ENCODE measurements at places on chromosomes 1 and 21. TPM values are rescaled to one million over a fixed set of nuclear protein-coding genes. Genes with fewer than 3 reads are reported as not detected.
A peak's percentile ranks its signal among the peaks of the same experiment; 100 is the strongest.

- DNase-seq = no peak
Measured at GRCh38 chr1:115036814-115037507, 7.3 kb downstream of the TSHB start.

- no peak for DNase-seq
Measured at GRCh38 chr1:38097284-38097898, 50.8 kb upstream of the POU3F1 start.

DNA sequence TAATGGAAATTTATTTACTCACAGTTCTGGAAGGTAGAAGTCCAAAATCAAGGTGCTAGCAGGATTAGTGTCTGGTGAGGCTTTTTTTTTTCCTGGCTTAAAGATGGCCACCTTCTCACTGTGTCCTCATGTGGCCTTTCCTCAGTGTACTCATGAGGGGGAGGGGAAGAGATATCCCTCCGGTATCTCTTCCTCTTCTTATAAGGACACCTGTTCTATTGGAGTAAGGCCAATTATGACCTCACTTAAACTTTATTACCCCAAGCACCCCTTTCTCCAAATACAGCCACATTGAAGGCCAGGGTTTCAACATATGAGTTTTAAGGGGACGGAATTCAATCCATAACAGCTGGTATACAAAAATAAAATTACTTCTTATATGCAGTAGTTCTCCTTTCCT lies 203.7 kb upstream of the C1orf87 start:
- DNase-seq = no peak

DNA sequence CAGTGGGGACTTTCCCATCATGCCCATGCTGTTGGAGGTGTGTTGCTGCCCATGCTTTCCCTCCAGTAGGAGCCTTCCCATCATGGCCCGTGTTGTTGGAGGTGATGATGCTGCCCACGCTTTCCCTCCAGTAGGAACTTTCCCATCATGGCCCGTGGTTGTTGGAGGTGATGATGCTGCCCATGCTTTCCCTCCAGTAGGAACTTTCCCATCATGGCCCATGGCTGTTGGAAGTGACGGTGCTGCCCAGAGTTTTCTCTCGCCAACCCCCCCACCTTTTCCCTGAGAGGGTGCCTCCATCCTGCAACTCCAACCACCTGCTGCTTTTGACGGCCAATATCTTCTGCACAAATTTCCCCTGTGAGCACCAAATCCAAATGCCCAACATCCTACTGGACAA lies 205.7 kb downstream of the TOMM20 start:
- no peak for DNase-seq

GRCh38 chr1:81650776-81651175 lies 150.0 kb upstream of the ADGRL2 start:
- DNase-seq = peak; percentile 32

DNA sequence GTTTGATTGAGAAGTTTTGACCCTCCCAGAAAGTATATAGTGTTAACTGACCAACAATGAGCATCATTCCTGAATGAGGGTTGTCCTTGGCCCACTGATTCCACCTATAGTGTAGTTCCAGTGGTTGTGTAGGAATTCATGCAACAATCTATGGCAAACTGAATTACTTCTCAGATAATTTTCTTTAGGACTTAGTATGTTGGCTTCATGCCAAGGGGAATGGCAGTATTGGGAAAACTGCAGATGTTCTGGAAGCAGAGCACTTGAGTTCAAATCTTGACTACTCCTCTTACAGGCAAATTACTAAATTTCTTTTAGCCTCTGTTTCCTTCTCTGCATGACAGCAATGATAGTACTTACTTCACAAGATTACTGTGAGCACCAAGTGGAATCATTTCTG lies 65.8 kb downstream of the LRIG2 start:
- DNase-seq = no peak

DNA sequence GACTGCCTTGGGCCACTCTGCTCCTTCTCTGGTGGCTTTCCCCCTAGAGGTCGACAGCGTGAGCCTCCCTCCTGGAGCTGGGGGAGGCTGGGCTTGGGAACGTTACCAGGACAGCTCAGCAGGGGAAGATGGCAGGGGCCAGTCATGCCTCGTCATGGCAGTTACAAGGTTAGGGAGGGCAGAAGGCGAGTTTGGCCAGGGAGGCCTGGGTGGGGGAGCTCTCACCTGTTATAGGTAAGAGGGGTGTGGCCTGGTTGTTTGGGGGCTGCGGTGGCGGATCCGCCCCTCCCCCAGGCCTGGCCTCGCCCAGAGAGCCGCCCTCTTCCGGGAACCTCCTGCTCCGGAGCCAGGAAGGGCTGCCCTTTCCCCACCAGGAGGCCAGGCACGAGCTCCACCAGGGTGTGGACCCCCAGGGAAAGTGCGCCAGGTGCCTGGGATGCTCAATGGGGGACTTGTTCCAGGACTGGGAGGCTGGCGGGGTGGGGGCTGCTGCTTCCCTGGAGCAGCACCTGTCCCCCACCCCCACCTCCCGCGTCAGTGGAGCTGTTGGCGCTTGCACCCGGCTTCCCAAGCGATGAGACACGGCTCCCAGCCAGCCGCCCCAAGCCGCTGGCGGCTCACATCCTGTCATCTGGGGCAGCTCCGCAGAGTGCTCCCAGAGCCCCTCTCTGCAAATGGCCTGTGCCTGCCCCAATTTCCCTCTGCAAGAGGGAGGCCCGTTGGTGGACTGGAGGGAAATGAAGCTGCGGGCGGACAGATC lies 23.6 kb upstream of the PKP1 start:
- DNase-seq = peak; percentile 17

- no peak for DNase-seq
Measured at GRCh38 chr1:211737115-211738035, 62.0 kb upstream of the NEK2 start.

DNA sequence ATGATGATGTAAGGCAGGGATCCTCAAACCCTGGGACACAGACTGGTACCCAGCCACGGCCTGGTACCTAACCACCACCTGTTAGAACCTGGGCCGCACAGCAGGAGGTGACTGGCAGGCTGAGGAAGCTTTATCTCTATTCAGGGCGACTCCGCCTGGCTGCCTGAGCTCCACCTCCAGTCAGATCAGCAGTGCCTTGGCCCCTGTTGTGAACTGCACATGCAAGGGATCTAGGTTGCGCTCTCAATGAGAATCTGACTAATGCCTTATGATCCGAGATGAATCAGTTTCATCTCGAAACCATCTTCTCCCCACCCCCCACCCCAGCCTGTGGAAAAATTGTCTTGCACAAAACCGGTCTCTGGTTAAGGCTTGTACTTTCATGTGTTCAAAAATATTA lies 4.2 kb downstream of the RNPC3 start:
- DNase-seq = no peak

- DNase-seq = no peak
Measured at GRCh38 chr1:160066829-160067745, 2.9 kb downstream of the KCNJ10 start.

DNA sequence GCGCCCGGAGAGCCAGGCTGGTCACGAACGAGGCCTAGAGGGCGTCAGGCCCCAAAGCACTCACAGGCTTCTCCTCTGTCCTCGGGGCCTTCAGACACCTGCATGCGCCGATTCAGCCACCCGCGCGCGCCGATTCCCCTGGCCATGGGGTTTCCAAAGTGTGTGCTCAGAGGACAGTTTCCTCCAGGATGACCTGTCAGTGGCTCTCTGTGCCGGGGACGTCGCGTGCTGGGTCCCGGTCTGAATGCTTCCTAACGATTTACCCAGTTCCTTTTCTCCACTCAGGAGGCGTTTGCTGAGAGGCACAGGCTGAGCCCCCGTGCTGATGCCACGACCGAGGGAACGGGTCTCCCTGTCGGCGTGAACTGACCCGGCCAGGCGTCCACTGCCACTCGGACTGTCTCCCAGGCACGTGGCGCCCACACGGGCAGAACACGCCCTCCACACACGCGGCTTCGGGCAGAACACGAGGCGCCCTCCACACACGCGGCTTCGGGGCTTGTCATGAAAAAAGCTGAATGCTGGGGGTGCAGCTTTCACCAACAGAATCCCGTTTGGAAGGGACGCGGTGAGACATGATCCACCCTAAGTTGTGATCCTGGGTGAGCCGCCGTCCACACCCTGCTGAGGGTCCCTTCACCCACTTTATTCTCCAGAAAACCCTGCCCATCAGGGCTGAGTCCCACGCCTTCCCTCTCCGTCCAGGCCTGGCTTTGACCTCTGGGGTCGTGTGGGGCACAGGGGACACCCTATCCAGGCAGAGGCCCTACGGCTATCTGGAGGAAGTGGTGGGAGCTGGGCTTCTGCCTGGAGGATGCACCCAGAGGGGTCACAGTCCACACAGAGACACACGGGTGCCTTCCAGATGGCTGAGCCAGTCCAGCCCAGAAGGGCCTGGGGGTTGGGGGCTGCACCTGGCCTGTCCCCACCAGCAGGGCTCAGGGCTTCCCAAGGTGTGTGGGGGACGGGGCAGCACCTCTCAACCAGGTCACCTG lies 56.1 kb downstream of the COL6A1 start:
- no peak for DNase-seq

GRCh38 chr1:91742848-91743292 lies 143.1 kb downstream of the TGFBR3 start:
- DNase-seq = no peak

GRCh38 chr1:236502972-236503639 lies 20.7 kb upstream of the LGALS8 start:
- DNase-seq = peak; percentile 42

- no peak for DNase-seq
Measured at GRCh38 chr1:76239470-76239918, 164.9 kb downstream of the ST6GALNAC3 start.

GRCh38 chr1:33346533-33346926 lies 25.6 kb upstream of the A3GALT2 start:
- DNase-seq = no peak

- DNase-seq = no peak
Measured at GRCh38 chr21:41746744-41747006, 20.2 kb downstream of the RIPK4 start.

GRCh38 chr1:231724876-231725647 lies 98.5 kb downstream of the DISC1 start:
- DNase-seq = peak; percentile 63

The SYNC gene
- 4.5 TPM for total RNA-seq

The C1orf141 gene
- total RNA-seq = not detected

The S100A3 gene
- total RNA-seq = 1.8 TPM

The HIVEP3 gene
- 0.42 TPM for total RNA-seq

The ASTN1 gene
- 34.2 TPM for total RNA-seq

The COL11A1 gene
- 41.0 TPM for total RNA-seq

The MYCL gene
- 8.1 TPM for total RNA-seq

The VANGL2 gene
- 24.6 TPM for total RNA-seq

The OR2L13 gene
- total RNA-seq = not detected

The UTS2 gene
- total RNA-seq = not detected

The S100A8 gene
- not detected for total RNA-seq
